GM12878 (cell line): ENCODE measurements at places on chromosomes 11 and 22. TPM values are rescaled to one million over a fixed set of nuclear protein-coding genes. Genes with fewer than 3 reads are reported as not detected.

GRAMD1B gene
- total RNA-seq = 49.1 and 52.1 TPM in 2 replicates

DDI1 gene
- total RNA-seq = not detected in 2 replicates

DNAJC4 gene
- total RNA-seq = 33.7 and 36.4 TPM in 2 replicates

FGF4 gene
- total RNA-seq = not detected in 2 replicates

CYB5R2 gene
- total RNA-seq = 46.6 and 56.8 TPM in 2 replicates

DBX1 gene
- total RNA-seq = not detected in 2 replicates

OR4D5 gene
- total RNA-seq = not detected in 2 replicates

RAB3IL1 gene
- total RNA-seq = 0.11 TPM in 1 of 2 replicates, not detected in the other

ZFTA gene
- total RNA-seq = 7.3 and 7.9 TPM in 2 replicates

MUC15 gene
- total RNA-seq = 0.15 TPM in 1 of 2 replicates, not detected in the other

PLEKHB1 gene
- 1.0 and 2.6 TPM in 2 replicates for total RNA-seq

MB gene
- total RNA-seq = 0.41 TPM in 1 of 2 replicates, not detected in the other

THY1 gene
- 2.4 and 3.1 TPM in 2 replicates for total RNA-seq

TMPRSS5 gene
- 0.33 and 0.37 TPM in 2 replicates for total RNA-seq

CCDC88B gene
- total RNA-seq = 55.5 and 66.0 TPM in 2 replicates

TBX1 gene
- total RNA-seq = not detected in 2 replicates

RPLP2 gene
- total RNA-seq = 3,558 and 3,573 TPM in 2 replicates

IGF2 gene
- total RNA-seq = 0.35 and 0.41 TPM in 2 replicates

FAM180B gene
- not detected in 2 replicates for total RNA-seq

BRMS1 gene
- 49.6 and 54.7 TPM in 2 replicates for total RNA-seq
